ENCODE measurements at places on chromosomes 11 and 22.

- DNase-seq: peak; percentile 47
Measured at GRCh38 chr22:17997456-17997855, 26.9 kb downstream of the MICAL3 start.

GRCh38 chr11:86518211-86518610 is 143.5 kb downstream of the CCDC81 start:
- DNase-seq: no peak

GRCh38 chr11:108960501-108960900 is 295.6 kb downstream of the DDX10 start:
- DNase-seq: no peak

DNA sequence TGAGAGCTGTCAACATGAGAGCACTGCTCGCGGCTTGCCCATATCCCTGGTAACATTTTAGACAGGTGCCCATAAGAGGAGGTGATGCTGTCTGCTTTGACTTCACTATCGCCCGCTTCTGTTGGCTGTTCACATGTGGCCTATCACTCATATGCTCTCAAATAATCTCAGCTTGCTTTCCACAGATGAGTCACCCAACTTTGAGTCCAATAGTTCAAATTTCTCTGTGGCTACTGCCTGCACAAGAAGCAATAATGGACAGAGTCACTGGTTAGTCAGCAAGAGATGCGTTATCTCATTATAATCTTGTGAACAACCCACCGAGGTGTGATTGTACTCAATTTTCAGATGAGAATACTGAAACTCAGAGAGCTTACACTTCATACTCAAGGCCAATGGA is 1714.1 kb downstream of the LRRC4C start:
- no peak for DNase-seq

- peak; percentile 95 for DNase-seq
Measured at GRCh38 chr11:26947379-26947844, 46.5 kb upstream of the FIBIN start.

DNA sequence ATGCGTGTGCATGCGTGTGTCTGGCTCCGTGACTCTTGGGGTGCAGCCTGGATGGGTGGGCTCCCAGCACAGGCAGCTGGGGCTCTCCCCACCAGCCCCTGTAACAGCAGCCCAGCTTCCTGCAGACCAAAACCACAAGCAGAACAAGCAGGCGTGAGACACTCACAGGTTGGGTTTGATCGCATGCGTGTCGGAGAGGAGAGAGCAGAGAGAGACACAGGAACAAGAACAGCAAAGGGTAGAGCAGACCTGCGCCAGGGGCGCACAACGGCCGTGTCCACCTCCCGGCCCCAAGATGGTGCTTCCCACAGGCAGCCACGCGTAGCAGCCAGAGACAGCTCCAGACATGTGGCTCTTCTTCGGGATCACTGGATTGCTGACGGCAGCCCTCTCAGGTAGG is at the start of gene CD6:
TSS of gene CD6 (plus strand) at position 161 of the 400 bp plus-strand sequence. CDS start at position 347, 186 bp downstream.
- no peak for DNase-seq

DNA sequence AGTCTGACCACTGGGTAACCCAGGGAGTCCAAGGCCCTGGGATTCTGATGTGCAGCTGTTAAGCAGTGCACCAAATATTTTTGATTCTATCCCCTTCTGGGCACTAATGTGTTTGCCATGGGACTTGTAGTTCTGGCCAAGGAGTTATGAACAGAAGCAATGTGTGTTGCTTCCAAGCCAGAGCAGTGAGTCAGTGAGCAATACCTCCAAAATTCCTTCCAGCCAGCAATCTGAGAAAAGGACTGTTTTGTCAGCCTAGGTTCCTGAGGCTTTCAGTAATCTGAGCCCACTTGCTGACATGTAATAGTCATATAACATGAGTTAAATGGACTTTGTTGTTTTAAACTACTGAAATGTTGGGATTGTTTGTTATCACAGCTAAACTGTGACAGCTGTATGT is 311.4 kb downstream of the NELL1 start:
- peak; percentile 31 for DNase-seq

DNA sequence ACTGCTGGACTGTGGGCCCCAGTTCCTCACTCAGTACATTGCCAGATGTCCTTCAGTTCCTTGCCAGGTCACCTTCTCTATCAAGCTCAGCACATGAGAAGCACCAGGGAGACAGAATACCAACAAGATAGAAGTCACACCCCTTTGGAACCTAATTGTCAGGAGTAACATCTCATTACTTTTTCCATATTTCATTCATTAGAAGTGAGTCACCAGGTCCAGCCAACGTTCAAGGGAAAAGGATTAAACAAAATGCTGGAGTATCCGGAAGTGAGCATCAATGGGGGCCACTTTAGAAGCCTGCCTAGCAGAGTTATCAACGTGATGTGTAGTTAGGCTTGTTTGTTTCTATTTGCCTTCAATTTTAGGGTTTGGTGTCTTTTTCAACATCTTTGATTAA is 569.3 kb downstream of the MIAT start:
- DNase-seq: no peak

DNA sequence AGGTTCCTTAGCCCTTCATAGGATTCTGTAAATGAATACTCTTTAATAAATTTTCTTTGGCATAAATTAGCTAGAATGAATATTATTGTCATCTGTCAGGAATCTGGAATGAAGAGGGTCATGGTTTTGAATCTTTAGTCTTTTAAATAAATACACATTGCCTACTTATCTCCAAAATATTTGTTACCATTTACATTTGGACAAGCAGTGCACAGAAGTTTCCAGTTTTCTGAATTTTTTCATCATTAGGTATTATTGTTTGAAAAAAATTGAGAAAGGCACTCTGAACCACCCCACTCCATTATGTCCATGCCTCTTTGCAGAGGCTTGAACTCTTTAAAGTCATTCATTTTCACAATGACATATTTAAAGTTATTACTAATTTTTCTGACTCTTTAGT is 549.0 kb upstream of the LUZP2 start:
- no peak for DNase-seq

GRCh38 chr11:554428-555226 is 5.9 kb downstream of the LMNTD2 start:
- DNase-seq: no peak

DNA sequence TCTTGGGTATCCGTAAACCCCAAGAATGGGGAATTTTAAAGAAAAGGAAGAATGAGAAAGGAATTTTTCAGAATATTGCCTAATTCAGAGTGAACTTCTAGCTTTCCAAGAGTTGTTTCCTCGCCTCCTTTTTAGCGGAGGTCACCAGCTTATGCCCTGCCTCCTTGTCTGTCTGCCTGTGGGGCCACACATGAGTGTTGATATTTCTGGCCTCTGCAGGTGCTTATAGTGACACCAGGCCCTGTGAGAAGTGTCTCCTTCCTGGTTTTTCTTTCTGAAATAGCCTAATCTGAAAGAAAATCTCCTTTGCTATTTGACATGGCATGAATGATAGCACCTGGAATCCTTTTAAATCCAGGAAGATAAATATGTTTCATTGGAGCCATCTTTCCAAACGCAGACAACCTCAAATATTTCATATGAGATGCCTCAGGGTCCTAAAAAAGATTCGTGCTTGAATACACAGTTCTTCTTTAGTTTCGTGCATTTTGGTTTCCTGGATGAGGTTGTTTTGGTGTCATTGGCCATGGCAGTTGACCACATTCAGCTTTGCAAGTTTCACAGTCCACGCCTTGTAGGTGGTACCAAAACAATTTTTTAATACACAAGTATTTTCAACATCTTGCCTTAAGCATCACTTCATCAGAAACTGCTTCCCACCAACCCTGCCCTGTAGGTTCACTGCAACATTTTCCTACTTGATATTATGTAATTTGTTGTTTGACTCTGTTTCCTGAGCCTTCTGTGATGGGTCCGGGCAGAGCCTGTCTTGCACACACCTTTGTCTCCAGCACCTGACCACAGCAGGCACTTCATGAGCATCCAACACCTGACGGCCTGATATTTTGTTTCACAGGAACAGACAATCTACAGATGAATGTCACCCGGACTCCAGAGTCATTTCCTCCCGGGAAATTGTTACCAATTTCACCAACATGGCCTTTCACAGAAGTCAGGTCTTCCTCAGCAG is 159.4 kb downstream of the C11orf91 start:
- no peak for DNase-seq

- no peak for DNase-seq
Measured at GRCh38 chr22:30031328-30031727, 48.9 kb upstream of the HORMAD2 start.

DNA sequence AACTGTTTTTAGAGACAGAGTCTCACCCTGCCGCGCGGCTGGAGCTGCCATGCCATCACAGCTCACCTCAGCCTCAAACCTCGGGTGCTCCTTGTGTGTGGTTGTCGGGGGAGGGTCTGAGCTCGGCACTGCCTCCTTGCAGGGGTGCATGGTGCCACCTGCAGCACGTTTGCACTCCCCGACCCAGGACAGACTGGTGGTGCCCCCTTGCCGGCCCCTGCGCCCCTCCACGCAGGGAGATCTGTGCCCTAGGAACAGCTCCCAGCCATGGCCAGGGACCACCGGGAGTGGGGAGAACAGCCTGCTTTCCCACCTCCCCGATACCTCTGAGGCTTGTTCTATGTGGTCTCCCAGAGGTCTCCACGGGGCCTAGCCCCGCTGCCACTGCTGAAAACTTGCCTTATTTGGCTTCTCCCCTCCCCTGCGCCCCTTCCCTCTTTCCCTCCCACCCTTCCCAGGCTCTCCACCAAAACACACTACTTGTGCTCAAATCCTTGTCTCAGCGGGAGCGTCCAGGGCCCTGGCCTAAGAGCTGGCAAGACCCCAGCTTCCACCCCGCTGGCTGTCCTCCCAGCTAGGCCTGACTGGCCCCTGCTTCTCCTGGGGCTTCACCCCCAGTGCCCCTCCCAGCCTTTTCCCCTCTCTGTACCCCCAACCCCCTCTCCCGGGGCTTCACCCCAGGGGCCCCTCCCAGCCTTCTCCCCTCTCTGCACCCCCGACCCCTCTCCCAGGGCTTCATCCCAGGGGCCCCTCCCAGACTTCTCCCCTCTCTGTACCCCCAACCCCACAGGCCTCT is 13.4 kb upstream of the TPCN2 start:
- DNase-seq: no peak

DNA sequence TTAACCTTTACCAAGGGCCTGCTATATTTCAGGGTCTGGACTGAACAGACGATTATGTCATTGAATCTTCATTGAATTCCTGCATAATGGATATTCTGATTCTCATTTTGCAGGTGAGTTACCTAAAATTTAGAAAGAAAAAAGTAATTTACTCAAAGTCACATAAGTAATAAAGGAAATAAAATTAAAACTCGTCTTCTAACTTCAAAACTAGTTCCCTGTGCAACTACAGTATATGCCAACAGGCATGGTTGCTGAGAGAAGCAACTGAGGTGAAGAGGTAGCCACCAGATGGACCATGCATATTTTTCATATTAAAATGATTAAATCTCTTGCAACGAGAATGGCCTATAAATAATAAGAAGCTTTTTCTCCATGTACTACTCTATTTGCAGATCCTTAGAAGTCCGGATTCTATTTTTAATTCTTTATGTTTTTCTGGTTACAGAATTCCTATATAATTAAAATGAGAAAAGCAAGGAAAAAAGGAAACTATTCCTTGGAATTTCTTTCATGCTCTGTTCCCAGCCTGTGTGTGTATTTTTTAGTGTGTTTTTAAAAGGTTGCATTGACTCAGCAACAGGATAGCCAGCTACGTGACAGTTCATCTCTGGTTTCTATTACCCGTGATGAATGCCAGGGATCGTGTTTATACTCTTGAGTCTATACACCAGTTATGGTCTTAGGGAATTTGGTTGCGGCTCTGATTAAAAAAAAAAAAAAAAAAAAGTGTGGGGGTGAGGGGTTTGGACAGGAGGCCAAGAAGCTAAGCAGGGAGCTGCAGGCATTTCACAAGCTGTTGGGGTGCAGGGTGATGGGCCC is 186.8 kb downstream of the ETS1 start:
- no peak for DNase-seq

DNA sequence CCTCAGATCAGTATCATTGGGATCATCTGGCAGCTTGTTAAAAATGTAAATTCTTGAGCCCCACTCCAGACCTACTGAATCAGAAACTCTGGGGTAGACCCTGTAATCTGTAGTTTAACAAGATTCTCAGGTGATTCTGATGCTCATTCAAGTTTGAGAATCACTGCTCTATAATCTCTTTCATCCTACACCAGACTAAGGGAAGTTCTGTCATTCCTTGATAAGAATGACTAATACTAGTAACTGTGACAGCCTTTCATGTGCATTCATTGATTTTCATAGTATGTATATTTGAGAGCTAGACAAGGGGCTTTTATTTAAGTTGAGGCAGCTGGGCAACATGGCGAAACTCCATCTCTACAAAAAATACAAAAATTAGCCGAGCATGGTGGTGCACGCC is 30.0 kb downstream of the NAT10 start:
- no peak for DNase-seq

- no peak for DNase-seq
Measured at GRCh38 chr11:128022007-128022368, 565.4 kb downstream of the ETS1 start.

DNA sequence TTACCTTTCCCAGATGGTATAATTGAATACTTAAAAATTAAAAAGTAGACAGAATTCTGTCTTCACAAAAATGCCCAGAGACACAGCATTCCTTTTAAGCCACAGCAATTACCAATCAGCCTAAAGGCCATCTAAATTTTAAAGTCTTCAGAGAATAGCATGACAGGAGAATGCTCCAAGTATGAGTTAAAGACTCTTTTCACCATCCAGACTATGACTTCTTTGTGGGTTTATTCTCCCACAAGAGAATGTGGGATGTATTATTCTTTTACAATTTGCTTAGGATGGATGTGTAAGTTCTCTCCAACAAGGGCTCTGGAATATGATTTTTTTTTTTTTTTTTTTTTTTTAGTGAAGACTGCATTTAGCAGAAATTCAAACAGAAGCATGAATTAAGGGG is 249.9 kb downstream of the TTC28 start:
- no peak for DNase-seq

DNA sequence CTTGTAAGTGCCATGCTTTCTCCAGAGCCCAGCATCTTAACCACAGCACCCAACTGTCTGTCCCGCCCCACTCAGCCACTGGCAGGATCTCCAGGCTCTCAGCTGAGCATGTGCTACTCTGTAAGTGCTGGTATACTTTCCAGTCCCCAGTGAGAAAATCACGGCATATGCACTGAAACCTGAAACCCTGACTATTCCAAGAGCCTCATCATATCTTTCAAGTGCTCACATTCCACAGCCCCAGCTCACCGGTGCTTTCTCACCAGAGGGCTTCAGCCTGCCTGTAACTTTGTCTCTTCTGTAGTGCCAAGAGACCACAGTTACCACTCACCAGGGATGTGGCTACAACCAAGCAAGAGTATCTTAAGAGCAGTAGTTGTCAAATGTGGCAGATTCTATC is 24.4 kb upstream of the PAMR1 start:
- no peak for DNase-seq

DNA sequence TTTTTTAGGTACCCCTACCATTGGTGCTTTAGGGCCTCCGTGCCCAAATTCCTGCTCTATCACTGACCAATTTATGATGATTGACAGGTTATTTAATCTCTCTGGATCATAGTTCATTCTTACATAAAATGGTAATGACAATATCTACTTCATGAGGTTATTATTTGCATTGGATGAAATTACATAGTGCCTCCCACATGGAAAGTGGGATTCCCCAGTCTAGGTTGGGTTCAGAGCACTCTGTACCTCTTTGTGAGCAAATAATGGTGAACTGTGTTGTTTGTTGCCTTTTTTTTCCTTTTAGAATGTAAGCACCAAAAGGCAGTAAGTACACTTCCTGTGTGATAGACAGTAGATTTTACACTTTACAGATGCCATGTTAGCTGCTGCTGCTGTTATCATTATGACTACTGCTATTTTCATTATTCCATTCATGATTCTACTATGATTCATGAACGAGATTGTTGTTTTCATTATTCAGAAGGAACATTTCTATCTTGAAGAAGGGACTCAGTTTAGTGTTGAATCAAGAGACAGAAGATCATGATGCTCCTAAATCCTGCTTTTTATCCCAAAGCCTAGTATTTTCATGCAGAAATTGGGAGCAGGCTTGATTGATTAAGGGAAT is 100.8 kb downstream of the ALX4 start:
- no peak for DNase-seq

Data from epithelial cell of proximal tubule (primary cell).